Nucleus accumbens (tissue), 56 donors: ENCODE measurements at places on chromosomes 2 and 18.
A peak's percentile ranks its signal among the peaks of the same experiment; 100 is the strongest.

- no peak for DNase-seq
Observed at GRCh38 chr2:23602116-23602515, 217.1 kb downstream of the KLHL29 start.

GRCh38 chr2:128799284-128799552 lies 480.6 kb upstream of the HS6ST1 start:
- DNase-seq = no peak

GRCh38 chr2:209663139-209663538 lies 108.5 kb upstream of the UNC80 start:
- no peak for DNase-seq

DNA sequence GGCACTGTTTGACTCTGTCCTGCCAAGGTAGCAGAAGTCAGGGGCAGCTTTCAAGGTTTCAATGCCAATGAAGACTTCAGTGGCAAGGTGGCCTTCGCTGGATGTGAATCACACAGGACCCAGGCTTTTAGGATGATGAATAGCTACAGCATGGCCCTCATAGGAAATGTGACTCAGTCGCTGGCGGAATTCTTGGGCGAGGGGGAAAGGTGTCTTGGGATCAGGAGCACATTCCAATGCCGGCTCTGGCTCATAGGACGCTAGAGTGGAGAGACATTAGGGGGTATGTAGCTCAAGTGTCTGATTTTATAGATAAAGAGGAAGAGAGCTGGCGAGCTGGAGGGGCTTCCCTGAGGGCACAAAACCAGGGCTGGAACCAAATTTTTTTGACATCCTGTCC lies 68.6 kb downstream of the SMIM21 start:
- DNase-seq = no peak

GRCh38 chr18:42032447-42032846 lies 77.4 kb downstream of the PIK3C3 start:
- no peak for DNase-seq

DNA sequence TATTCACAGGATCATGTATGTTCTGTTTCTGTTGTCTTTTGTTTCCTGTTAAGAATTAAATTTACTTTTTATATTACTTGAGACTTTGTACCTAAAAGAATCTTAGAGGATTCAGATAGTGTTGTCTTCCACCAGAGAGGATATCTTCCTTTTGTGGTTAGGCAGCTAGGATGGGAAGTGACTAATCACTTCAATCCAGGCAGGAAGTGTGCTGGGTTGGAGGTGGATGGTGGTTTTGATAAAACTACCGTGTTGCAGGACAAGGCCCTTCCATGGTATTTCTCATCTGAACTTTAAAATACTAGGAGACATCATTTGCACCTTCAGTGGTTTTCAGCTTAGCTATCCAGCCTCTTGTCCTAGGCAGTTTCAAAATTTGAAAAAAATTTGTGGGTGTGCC lies 728.6 kb upstream of the CDH2 start:
- no peak for DNase-seq

GRCh38 chr2:165536851-165537499 lies 67.5 kb downstream of the CSRNP3 start:
- no peak for DNase-seq

GRCh38 chr2:37367984-37368383 lies 23.6 kb downstream of the QPCT start:
- DNase-seq = no peak

DNA sequence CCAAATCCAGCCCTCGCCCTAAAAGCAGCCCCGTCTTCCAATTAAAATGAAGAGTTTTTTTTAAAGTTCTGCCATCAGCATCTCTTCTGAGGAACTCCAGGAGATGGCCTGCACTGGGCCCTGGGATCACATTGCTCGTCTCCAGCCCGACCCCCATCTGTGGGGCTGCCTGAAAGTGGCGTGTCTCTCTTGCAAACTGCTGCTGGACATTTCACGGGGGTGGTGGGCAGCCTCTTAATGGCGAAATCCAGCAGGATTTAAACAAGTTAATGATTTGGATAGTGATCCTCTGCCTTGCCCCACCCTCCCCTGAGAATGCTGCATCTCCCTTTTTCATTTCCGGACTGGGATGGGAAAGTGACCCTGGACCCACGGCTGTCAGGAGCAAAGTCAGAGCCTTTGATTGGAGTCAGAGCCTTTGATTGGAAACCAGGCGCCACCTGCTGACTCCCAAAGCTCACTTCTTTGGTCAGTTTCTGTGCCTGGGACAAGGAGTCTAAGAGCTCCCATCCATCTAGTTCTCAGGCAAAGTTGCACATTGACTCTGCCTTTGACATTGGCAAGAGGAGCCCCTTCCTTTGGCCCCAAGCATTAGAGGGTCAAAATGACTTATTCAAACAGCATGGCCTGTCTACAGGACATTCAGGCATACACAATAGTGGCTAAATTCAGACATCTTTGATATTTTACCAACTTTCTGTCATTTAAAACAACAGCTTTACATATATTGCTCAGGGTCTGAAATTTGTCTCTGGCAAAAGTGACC lies 155.2 kb downstream of the SH3BP4 start:
- DNase-seq = peak; percentile 73
